ENCODE measurements at places on chromosomes 7 and 10. TPM values are rescaled to one million over a fixed set of nuclear protein-coding genes. Genes with fewer than 3 reads are reported as not detected.

The LOXL4 gene
- total RNA-seq = 2.0 TPM

The NAT16 gene
- total RNA-seq = not detected

The PDGFA gene
- 56.0 TPM for total RNA-seq

The GIMAP4 gene
- not detected for total RNA-seq

The PAPOLB gene
- under 0.01 TPM for total RNA-seq

The VSTM4 gene
- not detected for total RNA-seq

The FRMPD2 gene
- total RNA-seq = under 0.01 TPM

The SUN3 gene
- total RNA-seq = 1.4 TPM

The PRSS37 gene
- not detected for total RNA-seq

The CHST3 gene
- total RNA-seq = 18.8 TPM
